Activated T-cell treated with anti-CD3 and anti-CD28 coated beads, Interleukin-2, amount 50 U/mL, for 48 hours (primary cell): ENCODE measurements at places on chromosomes 11 and 22.
A peak's percentile ranks its signal among the peaks of the same experiment; 100 is the strongest.

DNA sequence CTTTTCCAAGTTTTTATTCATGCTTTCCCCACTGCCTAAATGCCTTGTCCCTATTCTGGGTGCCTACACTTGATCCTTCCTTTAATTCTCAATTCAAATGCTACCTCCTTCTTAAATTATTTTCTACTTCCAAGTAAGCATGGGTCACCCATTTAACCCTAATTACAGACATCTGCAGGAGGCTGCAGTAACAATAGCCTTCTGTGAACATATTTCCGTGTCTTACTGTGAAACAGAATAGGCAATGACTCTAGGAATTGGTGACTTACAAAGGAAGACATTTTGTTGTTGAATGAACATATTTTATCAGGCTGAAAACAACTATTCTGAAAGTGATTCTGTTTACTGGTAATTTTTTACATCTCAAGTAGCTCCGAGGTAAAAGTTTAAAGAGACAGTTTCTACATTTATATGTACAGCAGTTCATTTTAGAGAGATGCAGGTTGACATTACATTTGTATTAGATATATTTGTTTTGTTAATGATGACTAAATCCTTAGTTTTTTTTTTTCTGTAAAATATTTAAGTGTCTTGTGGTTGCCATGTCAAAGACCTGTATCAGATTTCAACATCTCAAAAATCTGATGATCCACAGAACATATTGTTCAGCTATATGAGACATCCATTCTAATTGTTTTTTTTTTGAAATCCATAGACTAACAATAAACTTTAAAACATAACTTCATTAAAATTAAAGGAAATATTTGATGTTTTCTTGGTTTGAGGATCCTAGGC lies 316.8 kb downstream of the CASP12 start:
- DNase-seq: no peak

- no peak for DNase-seq
Measured at GRCh38 chr22:19062139-19062942, 59.9 kb downstream of the DGCR2 start.

DNA sequence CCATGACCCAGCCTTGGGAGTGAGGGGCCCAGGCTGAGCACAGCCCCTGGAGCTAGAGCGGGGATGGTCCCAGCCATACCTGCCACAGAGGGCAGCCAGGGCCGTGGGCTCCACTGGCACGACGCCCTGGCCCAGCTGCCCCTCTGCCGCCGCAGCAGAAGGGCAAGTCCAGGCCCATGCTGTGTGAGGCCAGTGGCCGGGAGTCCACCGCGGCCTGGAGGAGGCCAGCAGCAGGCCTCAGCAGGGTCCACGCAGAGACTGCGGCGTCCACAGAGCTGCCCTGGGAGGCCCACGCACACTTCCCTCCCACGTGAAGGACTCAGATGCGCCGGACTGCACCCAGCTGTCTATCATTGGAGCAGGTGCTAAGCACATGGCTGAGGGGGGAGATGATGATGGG lies 23.5 kb downstream of the MOB2 start:
- no peak for DNase-seq

GRCh38 chr11:78331711-78332110 lies 85.9 kb downstream of the GAB2 start:
- no peak for DNase-seq

GRCh38 chr11:123429336-123429735 lies 733 bp upstream of the GRAMD1B start:
- DNase-seq: no peak

DNA sequence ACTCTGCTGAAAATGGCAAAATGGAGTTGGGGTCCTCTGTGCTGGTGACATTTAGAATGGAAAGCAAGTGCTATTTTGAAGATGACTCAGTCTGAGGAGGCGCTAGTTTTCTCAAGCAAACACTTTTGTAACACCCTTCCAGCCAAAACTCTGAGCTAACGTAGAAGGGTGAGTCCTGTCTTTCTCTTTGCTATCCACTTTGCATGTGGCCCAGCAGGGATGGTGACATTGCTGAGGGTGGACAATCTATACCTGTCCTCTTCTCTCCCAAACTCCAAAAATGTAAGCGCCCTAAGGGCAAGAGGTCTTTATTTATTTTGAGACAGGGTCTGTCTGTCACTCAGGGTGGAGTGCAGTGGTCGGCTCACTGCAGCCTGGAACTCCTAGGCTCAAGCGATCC lies 3.6 kb upstream of the KAT5 start:
- DNase-seq: no peak

- no peak for DNase-seq
Measured at GRCh38 chr22:29713156-29713727, 6.6 kb upstream of the CABP7 start.

GRCh38 chr22:37121887-37122591 lies 12.5 kb upstream of the TMPRSS6 start:
- peak; percentile 92 for DNase-seq
